ENCODE measurements at places on chromosomes 16 and 17. TPM values are rescaled to one million over a fixed set of nuclear protein-coding genes. Genes with fewer than 3 reads are reported as not detected.

GRCh38 chr17:20074489-20074888 is 65.3 kb downstream of the SPECC1 start:
- DNase-seq = no peak

TM4SF5 gene
- total RNA-seq = not detected

- DNase-seq = no peak
Observed at GRCh38 chr17:13650096-13650675, 48.5 kb upstream of the HS3ST3A1 start.

NPIPB9 gene
- total RNA-seq = not detected

TEX19 gene
- not detected for total RNA-seq

CHST6 gene
- 5.1 TPM for total RNA-seq

DNA sequence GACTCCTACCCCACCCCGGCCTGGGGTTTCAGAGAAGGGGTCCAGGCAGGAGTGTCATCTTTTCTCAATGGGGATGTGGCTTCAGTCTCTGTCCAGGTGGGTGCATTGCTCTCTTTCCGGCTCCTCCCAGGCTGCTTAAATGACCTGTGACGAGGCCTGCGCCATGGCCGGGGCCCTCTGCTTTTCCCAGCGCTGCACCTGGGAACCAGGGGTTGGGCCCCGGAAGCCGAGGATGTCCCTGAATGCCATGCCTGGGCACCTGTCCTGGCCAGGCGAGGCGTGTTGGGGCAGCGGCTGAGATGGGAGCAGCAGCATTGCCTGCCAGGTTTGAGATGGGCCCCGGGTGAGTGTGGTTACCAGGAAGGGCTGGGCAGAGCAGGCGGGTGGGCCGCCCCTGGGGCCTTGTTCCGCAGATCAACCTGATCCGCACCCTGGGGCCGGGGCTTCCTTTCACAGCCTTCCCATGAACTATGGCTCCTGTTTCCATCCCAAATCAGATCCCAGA is 147.4 kb downstream of the SEC14L1 start:
- no peak for DNase-seq

GRCh38 chr17:6072157-6072556 is 2.0 kb downstream of the WSCD1 start:
- DNase-seq = no peak

KRT32 gene
- not detected for total RNA-seq

FBXW10 gene
- 0.17 TPM for total RNA-seq

DNA sequence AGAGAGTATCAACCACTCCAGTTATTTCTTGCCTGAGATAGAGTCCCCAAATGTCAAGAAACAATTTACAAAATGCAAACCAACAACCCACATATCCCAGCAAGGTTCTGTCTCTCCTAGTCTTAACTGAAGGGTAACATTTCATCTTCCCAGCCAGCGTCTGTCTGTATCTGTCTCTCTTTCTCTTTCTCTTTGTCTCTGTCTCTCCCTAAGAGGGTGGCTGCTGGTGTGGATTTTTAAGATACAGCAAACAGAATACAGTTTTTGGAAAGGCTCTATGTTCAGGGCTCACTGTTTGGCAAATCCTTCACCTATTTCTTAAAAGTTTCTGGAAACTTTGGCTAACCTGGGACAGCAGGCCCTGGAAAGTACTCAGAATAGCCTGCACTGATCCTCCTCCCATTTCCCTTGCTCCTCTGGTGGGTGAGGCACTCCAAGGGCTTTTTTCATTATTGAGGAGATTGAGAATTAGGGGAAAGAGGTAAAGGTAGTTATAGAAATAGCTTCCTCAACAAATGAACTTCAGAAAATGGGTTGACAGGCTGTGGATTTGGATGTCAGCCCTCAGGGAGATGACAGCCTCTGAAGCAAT is 6.2 kb downstream of the HOXB4 start:
- DNase-seq = no peak

GRCh38 chr17:13590441-13590840 is 11.3 kb downstream of the HS3ST3A1 start:
- no peak for DNase-seq

- DNase-seq = no peak
Observed at GRCh38 chr16:8921347-8921984, 39.3 kb downstream of the LITAFD start.
